ENCODE measurements at places on chromosomes 5 and 9.

DNA sequence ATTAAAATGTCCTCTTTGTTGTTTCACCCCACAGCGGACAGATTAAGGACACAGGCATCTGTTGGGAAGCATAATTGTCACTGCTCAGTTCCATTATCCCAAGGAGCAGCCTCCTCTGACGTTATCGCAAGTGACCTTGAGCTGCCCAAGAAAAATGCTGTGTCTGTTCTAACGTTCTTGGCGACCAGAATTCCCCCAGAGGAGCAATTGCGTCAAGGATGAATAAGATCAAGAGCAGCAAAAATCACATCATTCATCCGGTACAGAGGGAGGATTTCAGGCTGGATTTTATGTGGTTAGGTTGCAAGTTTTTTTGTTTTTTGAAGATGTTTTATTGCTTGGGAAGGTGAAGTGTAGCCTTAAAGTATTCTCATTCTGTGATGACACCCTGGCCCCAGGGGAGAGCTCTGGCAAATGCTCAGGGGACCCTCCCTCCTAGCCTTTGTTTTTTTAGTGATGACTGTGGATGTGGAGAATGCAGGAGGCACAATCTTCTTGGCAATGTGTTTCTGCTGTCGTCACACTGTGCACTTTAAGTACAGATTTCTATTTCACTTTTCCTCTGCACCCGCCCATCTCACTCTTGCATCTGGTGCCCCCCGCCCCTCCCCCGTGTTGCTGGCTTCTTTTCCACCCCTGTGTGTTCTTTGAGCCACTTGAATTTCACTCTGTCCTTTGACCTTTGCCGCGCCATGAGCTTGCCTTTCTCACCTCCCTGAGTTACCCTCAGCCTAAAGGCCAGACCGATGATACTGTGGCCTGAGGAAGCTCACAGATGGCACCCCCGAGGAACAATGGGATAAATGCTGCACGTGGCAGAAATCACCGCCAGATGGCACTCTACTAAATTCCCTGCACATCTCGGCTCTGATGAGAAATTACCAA, 308.5 kb downstream of the RAB3C start:
- DNase-seq: peak; percentile 60

- no peak for DNase-seq
Measured at GRCh38 chr5:37435261-37435660, 56.1 kb downstream of the WDR70 start.

GRCh38 chr5:96337048-96337781, 95.8 kb downstream of the PCSK1 start:
- DNase-seq: no peak

DNA sequence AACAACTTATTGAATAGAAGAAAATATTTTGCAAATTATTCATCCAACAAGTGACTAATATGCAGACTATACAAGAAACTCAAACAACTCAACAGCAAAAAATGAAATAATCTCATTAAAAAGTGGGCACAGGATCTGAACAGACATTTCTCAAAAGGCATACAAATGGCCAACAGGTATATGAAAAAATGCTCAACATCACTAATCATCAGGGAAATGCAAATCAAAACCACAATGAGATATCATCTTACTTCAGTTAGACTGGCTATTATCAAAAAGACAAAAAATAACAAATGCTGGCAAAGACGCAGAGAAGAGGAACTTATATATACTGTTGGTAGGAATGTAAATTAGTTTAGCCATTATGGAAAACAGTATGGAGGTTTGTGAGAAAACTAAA, 1.8 kb upstream of the AMACR start:
- no peak for DNase-seq

DNA sequence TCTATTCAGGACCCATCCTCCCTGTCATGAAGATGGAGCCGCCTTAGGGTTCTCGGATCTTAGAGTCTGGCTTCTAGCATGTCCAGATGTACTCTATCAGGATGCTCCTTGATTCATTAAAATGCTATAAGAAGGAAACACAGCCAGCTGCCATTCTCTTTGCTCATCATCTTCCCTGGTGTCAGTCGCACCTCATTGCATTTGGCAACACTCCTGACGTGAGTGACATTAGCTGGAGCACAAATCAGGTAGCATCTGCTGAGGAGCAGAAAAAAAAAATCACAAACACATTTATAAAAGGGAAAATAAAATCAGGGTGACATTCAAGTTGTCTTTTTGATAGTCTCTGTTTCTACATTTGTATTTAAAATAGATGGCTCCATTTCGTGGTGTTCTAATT, 226.1 kb upstream of the NMUR2 start:
- no peak for DNase-seq

GRCh38 chr5:8923526-8923925, 622.3 kb downstream of the SEMA5A start:
- DNase-seq: no peak

DNA sequence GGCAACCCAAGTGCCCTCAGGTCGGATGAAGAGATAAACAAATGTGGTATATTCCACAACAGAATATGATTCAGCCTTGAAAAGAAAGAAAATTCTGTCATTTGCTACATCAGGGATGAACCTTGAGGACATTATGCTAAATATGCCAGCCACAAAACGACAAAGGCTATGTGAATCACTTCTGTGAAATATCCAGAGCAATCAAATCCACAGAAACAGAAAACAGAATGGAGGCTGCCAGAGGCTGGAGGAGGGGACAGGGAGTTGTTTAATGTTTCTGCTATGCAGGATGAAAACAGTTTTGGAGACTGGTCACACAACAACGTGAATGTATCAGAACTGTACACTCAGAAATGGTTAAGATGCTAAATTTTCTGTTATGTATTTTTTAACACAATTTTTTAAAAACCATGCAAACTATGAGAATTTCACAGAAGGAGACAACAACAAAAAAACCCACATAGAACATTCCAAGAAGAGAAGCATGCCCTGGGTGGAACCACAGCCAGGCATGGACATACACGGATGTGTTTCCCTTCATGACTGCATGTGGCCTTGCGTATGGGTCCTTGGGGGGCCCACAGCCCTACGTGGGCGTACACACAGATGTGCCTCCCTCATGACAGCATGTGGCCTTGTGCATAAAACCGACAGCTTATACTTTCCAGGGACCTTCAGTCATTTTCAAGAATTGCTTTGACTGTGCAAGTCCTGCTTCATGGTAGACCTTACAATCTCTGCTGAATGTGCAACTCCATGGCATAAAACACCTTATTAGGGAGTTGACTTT, 146.7 kb downstream of the ROR2 start:
- DNase-seq: no peak

DNA sequence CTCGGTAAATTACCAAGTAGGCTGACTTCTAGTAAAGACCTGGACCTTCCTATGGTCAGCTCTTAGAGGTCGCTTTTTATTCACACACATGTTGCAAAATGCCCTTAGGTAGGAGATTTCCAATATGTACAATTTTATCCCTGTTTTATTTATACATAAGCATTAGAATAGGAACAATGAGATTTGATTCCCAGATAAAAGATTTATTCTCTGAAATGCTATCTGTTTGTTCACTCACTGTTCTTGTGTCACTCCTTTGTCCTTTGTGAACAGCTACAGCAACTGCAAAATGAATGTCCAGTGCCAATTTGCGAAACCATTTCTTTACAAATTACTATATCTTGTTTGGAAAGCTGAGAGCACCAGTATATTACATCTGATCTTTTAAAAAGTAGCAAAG, 991.5 kb upstream of the TYRP1 start:
- no peak for DNase-seq

DNA sequence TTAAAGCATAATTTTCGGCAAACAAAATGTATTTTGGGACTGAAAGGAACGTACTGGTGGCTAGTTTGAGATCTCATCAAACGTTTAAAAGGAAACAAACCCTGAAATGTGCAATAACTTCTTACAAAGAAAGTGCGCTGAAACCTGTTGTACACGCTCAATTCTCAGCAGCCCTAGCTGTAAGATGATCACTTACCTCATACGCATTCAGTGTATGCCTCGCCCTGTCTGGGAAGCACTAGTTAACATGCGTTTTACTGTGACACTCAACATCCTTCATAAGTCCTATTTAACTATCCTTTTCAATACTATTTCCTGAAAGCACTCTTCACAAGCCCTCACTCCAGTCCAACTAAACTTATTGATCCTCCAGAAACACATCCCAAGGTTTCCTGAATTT, 485.0 kb upstream of the EDIL3 start:
- no peak for DNase-seq

DNA sequence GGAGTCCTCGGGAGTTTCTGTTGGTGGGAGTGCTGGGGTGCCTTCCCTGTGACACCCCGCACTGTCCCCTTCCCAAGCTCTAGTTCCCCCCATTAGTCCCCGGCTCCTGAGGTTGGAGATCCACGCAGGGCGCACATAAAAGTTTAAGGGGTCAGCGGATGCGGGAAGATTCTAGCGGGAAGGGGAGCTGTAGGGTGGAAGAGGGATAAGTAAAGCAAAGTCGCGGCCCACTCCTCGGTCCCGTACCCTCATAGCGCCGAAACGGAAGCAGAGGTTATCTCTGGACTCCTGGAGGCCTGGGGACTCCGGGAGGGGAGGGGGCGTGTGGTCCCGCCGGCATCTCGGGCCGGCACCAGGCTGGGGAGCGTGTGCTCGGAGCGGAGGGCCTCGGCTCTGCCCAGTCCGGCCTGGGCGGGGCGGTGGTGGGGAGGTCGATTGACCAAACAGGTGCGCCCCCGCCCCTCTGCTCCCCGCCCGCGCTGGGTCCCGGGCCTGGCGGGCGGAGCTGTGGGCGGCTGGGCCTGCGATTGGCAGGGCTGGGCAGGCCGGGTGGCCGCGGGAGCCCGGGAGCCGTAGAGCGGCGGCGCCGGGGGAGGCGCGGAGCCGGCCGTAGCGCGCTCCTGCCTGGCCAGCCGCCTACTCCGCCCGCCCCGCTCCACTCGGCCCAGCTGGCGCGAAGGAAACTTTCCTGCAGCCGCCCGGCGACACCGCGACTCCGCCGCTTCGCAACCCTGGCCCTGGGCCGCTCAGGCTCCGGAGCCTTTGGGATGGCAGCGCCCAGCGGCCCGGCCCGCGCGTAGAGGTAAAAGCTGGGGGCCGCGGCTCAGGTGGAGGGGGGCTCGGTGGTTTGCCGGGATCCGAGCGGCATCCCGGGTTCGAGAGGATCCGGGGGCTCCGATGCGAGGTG, 52.2 kb upstream of the DAB2IP start:
- no peak for DNase-seq

DNA sequence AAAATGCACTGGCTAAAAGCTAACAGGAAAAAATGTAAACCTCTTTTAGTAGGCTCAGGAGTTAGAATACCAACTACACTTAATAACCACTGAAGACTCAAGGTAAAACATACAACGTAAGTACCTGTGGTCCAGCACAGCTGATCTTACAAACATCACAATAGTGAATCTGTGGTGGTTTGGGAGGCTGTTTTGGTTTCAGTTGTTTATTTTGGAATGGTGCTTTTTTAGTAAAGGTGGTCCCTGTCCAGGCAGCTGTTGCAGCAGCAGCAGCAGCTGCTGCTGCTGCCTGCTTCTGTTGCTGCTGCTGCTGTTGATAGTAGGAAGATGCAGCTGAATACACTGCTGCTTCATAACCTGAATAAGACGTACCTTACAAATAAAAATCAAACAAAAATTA, 37.9 kb downstream of the ZFR start:
- no peak for DNase-seq

GRCh38 chr5:106874974-106875373, 795.8 kb downstream of the EFNA5 start:
- peak; percentile 35 for DNase-seq

DNA sequence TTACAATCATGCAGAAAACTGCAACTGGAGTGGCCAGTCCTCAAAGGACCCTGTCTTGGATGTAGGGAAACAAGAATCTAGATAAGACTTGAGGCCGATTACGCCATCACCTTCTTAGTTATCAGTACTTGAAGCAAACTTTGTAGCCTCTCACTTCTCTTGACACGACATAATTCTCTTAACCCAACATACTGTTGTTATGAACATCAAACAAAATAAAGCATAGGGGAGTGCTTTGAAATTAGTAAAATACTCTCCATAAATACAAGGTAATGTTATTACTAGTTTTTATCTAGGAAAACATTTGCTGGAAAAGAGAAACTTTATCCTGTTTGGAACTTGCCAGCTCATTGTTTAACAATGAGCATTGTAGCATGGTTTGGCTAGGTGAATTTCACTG, 574.9 kb upstream of the DMAC1 start:
- no peak for DNase-seq

- no peak for DNase-seq
Measured at GRCh38 chr9:89481538-89481915, 16.4 kb downstream of the SEMA4D start.

- DNase-seq: no peak
Measured at GRCh38 chr5:157566902-157567489, 8.6 kb downstream of the ADAM19 start.

- DNase-seq: no peak
Measured at GRCh38 chr9:124768334-124768733, 2.8 kb downstream of the NR6A1 start.

GRCh38 chr9:97318433-97318832, 11.0 kb downstream of the CCDC180 start:
- no peak for DNase-seq

DNA sequence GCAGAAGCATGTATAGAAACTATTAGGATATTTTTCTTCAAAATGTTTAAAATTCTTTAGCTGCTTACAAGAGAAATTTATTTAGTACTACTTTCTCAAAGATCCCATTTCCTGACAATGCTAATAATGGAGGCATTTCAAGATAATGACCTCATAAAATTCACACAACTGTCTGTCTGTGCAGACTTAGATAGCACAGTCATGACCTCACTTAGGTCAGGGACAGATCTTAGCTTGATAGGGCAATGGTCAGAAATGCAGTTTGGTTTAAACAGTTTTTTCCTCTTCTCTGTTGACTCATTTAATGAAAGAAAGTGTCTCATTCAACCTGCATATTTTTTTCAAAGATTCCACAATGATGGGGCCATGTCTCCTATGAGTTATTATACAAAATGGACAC, 128.4 kb downstream of the GRIA1 start:
- no peak for DNase-seq

DNA sequence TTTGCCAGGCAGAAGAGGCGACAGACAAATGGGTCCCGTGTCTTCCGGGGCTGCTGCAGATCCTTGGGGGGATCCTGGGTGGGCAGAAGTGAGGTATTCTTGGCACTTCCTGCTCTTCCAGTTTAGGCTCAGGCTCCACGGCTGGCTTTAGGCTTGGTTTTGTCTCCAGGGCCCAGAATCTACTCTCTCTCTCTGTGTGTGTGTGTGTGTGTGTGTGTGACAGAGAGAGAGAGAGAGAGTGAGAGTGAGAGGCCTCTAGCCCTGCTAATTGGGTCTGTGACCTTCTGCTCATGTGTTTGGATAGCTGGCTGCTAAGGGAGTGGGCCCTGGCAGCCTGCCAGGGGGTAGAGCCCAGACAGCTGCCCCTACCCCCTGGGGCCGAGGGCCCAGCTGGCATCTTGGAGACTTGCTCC, 39.3 kb downstream of the CRB2 start:
- DNase-seq: no peak

Data from RPMI8226 (cell line).